ENCODE measurements at places on chromosomes 5 and 9.

- no peak for DNase-seq
Observed at GRCh38 chr9:86281593-86282076, 703 bp downstream of the ISCA1 start.

GRCh38 chr5:94908889-94909480 is 290.5 kb downstream of the SLF1 start:
- peak; percentile 18 for DNase-seq

DNA sequence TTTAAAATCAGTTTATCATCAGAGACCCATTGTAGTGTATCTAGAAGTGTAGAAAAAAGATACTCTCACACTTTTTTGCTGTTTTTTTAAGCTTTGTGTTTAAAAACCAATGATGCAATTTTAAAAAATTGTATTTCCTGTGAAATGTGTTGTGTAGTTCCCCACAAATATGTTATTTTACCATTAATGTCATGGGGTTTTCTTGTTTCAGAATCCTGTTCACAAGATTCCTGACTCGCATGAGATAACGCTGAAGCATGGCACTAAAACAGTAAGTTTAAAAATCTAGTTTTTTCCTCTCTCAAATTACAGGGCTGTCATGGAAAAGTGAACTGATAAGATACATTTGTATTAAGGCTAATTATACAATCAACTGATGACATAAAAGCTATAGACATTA is 58.6 kb downstream of the WDR70 start:
- no peak for DNase-seq

DNA sequence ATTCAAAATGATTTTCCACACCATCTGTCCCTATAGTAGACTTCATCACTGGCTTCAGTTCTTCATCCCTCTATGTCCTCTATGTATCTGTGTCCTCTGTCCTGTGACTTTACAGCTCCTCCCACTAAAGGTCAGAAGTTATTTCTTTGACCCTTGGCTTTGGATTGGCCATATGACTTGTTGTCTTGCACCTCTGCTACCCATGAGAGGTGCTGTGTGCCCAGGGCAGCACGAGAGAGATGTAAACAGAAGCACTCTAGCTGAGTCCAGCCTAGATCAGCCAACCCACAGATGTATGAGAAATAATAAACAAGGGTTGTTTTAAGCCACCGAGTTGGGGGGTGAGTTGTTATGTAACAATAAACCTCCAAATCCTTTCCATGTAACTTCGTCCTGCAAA is 63.4 kb upstream of the ENTREP1 start:
- DNase-seq = no peak

- DNase-seq = no peak
Observed at GRCh38 chr5:40041452-40041851, 616.7 kb upstream of the DAB2 start.

DNA sequence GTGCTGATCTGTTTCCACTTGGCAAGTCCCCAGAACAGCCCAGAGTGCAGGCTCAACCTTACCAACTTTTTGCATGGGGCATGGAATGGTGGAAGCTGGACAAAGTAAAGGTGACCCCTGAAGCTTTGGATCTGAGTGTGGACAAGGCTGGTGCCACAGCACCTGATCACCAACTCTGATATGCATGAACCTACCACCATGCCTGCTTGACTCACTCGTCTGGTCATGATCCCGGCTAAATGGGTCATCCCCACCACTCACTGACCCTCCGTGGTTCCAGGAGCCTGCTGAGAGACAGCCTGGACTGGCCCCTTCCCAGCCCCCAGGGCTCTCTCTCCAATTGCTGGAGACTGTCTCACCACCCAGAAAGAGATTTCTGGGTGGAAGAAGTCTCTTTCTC is 14.4 kb upstream of the SLC22A4 start:
- DNase-seq = no peak

DNA sequence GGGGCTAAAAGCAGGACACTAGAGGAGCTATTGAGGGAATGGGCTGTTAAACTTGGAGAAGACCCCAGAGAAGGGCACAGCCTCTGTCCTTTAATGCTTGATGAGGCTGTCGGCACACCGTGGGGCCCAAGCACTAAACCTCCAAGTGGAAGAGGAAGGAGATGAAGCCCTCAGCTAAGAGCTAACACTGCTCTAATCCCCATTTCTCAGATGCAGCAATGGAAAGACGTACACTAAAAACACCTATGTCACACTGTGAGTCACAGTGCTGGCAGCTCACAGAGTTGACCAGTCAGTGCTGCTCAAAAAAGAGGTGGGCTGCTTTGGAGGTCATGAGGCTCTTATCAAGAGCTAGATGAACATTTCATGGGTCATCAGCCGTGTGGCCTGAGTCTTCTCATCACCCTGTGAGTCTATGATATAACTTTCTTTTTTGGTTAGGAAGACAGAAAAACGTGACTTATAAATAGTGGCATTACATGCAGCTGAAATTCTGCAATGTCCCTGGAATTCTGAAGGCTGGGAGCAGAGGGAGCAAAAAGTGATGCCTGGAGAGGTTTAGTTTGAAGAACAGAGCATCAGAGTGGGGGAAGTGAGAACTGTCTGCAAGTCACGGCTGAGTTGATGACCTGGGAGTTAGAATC is 21.5 kb downstream of the TNFSF8 start:
- DNase-seq = no peak

- peak; percentile 77 for DNase-seq
Observed at GRCh38 chr5:77086689-77087483, at the start of gene ZBED3. TSS of gene ZBED3 (minus strand) at chr5:77087285. CDS start at chr5:77077878, 9,407 bp downstream.

DNA sequence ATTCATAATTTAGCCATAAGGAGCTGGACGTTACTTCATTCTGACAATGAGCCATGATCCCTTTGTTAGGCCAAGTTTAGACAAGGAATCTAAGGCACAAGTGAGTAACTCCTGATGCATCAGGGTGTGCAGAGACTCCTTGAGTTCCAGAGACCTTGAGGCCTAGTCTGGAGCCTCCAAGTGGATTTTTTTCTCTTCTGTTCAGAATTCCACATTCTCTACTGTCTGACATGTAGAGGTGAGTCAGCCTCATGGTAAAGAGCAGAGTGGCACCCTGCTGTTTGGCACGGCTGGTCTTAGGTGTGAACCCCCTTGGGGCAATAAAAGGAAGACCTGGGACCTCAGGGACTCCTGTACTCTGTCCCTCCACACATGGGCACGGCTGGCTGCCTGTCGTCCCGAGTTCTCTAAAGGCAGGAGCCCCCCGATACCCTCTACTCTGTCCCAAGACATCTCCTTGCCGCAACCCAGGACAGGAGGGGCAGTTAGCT is 22.0 kb upstream of the TGFBI start:
- DNase-seq = no peak

GRCh38 chr9:19373527-19373926 is 6.5 kb downstream of the RPS6 start:
- no peak for DNase-seq

GRCh38 chr5:74454263-74455030 is 186.1 kb downstream of the ENC1 start:
- no peak for DNase-seq

- DNase-seq = no peak
Observed at GRCh38 chr5:143791848-143792731, 19.9 kb upstream of the HMHB1 start.

DNA sequence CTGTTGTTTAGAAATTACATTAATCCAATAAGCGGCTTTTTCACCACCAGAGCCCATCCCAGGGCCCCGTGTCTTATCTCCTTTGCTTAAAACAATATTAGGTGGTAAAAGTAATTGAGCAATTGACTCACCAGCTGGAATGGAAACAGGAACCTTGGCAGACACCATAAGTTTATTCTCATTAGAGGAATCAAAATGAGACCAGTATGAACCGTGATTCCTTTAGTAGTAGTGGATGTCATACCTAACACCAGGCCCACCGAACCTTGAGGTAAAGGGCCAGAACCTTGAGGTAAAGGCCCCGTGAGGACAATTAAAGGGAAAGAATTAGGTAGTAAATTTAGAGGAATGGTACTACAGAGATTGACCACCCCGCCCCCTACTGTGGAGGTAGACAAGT is 16.5 kb downstream of the HSDL2 start:
- DNase-seq = no peak

DNA sequence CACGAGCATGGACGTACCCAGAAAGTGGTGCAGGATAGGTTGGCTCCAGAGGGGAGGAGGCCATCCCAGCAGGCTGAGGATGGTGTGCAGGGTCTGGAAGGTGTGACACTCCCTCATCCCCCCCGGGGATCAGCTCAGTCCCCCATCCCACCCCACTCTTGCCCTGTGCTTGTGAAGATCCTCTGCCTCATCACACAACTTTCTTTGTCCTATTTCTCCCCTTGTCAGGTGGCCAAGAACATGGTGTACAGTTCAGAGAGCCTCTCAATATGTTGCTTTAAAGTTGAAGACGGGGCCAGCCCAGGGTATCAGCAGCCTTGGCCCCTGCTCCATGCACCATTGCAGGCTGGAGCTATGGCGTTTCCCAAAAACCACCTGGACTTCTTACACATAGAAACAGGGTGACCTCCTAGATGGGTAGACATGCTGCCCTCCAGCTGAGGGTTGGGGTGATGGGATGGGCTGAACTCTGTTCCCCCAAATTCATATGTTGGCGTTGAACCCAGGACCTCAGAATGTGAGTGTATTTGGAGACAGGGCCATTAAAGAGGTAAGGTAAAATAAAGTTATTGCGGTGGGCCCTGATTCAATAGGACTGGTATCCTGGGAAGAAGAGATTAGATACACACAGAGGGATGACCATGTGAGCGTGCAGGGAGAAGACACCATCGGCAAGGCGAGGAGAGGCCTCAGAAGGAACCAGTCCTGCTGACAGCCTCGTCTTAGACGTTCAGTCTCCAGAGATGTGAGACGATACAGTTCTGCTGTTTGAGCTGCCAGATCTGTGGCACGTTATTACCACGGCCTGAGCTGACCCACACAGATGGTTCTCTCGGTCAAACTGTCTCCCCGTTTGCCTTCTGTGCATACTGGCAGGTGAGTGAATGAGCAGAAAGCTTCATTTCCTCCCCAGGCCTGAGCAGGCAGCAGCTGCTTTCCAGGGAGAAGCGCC is 272.5 kb downstream of the GADD45G start:
- DNase-seq = no peak

DNA sequence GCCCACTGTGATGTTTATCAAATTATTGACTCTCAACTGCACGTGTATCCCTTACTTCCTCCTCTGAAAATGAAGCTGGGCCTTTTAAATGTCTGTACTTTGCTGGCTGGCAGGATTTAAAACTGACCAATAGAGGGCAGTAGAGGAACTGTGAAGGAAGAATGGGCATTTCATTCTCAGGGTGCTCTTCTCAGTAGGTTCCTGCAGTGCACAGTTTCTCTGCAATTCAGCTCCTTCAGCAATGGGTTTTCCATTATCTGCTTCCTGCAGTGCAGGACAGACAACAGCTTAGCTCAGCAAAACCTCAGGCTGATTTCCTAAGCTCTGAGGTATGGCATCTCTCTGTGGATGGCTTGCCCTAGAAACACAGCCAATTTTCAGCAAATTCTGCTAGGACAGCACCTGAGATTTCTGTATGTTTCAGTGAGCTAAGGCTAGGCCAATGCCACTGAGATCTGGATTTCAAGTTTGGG is 298.4 kb upstream of the PRDM9 start:
- DNase-seq = peak; percentile 57

DNA sequence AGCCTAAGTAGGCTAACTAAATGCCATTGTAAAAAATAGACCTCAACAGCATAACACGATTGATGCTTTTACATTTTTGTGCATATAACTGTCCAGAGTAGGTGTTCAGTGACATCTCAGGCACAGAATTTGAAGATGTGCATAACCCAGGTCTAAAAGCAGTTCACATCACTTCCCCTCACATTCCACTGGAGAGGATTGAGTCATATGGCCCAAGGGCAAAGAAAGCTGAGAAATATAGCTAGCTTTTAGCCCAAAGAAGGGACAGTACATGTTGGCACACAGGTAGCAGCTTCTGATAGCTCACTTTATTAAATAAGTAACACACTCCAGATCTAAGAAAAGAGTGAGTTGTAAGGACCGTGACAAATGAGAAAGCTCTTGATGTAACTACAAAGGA is 2259.5 kb upstream of the WWC1 start:
- DNase-seq = no peak

DNA sequence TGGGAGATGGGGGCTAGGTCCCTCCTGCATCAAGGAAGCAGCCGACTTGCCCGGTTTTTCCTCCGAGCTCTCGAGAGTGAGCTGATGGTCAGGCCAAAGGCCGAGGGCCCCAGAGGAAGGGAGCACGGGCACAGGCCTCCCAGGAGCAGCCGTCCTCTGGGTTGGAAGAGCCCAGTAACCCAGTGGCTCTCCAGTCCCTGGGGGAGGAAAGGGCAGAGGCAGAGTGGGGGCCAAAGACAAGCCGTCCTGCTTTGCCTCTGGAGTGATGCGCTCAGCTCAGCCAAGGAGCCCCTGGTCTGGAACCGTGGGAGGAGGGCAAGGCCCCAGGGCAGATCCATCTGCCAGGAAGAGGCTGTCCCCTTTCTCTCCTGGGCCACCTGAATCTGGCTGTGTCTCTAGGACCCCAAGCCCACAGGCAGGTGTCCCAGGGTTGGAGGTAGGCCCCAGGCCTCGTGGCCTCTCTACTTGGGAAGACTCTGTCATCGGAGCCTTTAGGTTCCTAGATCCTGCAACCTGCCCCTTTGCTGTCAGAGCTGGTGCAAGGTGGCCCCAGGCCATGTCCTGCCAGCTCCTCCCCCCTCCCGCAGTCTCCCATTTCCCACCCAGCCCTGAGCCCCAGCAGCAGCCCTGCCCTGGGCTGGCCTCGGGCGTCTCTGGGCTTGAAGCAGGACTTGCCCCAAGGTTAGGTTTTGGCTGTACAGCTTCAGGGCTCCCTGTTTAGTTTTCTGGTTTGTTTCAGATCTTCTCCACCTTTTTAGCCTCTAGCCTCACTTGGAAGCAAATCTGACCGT is 224.1 kb downstream of the CACNA1B start:
- DNase-seq = peak; percentile 23

GRCh38 chr5:115480271-115480670 is 64.3 kb downstream of the FEM1C start:
- DNase-seq = no peak

DNA sequence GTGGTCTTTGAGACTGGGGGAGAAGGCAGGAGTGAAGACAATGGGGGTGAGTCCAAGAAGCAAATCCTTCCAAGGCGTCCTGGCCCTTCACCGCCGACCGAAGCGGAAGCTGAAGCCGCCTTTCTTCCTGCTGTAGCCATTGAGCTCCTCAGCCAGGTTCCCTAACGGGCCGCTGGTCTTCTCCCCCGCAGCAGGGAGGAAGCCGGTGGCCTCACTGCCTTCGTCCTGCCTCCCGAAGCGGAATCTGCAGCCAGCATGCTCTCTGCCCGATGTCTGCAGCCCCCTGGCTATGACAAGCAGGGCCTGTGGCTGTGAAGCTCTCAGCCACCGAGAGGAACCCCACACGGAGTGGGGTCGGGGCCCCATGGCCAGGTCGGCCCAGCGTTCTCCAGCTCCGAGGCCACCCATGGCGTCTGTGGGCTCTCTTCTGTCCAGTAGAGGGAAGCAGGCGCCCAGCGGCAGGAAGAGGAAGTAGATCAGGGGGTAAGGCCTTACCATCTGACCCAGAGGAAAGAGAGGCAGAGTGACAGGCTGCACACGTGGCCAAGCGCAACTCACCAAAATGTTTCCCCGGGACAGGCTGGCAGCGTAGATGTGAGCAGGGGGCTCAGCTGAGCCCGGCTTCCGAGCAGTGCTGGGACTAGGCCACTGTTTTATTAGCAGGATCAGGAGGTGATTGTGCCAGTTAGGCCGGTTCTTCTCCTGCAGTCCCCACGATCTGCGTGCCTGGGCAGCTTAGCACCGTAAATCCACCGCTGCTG is 3.1 kb downstream of the QRFP start:
- no peak for DNase-seq
